Left lobe of liver (tissue), 2 donors: ENCODE measurements at places on chromosomes 11 and 22.

GRCh38 chr11:75273411-75274391 lies 33.1 kb downstream of the TPBGL start:
- peak; percentile 40 for DNase-seq

GRCh38 chr11:73962101-73962705 lies 11.4 kb downstream of the DNAJB13 start:
- no peak for DNase-seq

DNA sequence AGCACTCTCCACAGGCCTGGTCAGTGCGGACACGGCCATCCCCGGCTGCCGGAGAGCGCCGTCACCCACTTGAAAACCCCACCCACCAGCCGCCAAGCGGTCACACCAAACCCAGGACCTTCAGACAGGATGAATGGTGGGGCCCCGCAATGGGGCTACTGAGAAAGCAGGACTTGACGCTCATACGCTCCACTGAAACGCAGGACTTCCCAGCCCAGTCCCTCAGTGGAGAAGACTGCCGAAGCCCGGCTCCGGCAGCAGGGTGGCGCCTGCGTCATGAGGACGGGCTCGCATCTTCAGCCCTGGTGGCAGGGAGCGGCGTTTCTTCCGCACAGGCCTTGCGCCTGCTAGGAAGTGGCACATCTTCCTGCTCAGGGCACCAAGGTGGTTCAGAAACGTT lies 15.3 kb upstream of the PHLDA2 start:
- peak; percentile 45 for DNase-seq

GRCh38 chr22:50225200-50225969 lies 19.4 kb downstream of the TUBGCP6 start:
- no peak for DNase-seq

DNA sequence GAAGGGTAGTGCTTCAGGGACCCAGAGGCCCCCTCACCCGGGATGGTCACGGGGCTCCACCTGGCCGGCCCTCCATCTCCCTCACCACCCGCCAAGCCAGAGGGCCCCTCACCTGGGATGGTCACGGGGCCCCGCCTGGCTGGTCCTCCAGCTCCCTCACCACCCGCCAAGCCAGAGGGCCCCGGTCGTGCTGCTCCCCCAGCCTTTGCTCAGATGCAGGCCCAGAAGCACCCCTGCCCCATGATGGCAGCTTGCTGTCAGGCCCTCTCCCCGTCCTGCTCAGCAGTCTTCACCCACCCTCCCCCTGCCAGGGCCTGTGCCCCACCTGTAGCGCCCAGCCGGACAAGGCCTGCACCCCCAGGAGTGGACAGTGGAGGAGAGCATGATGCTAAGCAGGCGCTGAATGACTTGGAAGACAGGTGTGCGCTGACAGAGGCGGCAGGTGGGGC lies 7.3 kb downstream of the DENND6B start:
- DNase-seq: no peak
